CD4-positive, alpha-beta T cell treated with Interleukin-12 subunit alpha and Interleukin-12 subunit beta, for 1 hour (primary cell): ENCODE measurements at places on chromosomes 13 and 19.

- no peak for DNase-seq
Observed at GRCh38 chr19:15010501-15011300, 31.0 kb upstream of the SLC1A6 start.

GRCh38 chr13:53250977-53251376 lies 222.4 kb downstream of the OLFM4 start:
- DNase-seq = no peak

GRCh38 chr19:38599722-38600121 lies 18.0 kb downstream of the MAP4K1 start:
- DNase-seq = no peak

- DNase-seq = peak; percentile 99
Observed at GRCh38 chr19:43754503-43755255, at the start of gene SMG9. TSS of gene SMG9 (minus strand) at chr19:43754962. CDS start at chr19:43750741, 4,221 bp downstream.

- no peak for DNase-seq
Observed at GRCh38 chr19:48481846-48482639, 12.9 kb downstream of the CYTH2 start.

- peak; percentile 57 for DNase-seq
Observed at GRCh38 chr19:1672038-1672768, 19.8 kb upstream of the TCF3 start.

GRCh38 chr13:38628554-38628953 lies 58.3 kb upstream of the FREM2 start:
- no peak for DNase-seq

GRCh38 chr19:16113727-16114126 lies 2.0 kb downstream of the RAB8A start:
- no peak for DNase-seq

- no peak for DNase-seq
Observed at GRCh38 chr13:42997381-42997780, 5.3 kb upstream of the EPSTI1 start.

GRCh38 chr13:49216334-49216733 lies 3.8 kb upstream of the MLNR start:
- no peak for DNase-seq

GRCh38 chr13:88857256-88857655 lies 1186.1 kb downstream of the SLITRK5 start:
- DNase-seq = no peak

DNA sequence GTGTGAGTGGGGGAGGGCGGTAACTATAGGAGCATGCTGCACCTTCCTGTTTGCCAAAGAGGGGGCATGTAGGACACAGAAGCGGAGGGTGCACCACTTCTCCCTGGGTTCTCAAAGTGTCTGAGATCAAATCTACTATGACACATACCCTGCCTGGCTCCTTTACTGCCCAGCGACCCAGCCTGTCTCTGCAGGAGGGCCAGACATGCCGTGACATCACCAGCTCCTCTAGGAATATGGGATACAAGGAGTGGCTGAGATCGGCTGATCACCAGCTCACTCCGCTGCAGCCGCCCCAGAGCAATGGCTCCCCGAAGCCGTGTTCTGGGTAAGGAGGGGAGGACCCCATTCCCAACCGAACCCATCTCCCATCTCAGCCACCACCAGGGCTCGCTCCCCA lies 16.4 kb upstream of the IGFL1 start:
- no peak for DNase-seq

DNA sequence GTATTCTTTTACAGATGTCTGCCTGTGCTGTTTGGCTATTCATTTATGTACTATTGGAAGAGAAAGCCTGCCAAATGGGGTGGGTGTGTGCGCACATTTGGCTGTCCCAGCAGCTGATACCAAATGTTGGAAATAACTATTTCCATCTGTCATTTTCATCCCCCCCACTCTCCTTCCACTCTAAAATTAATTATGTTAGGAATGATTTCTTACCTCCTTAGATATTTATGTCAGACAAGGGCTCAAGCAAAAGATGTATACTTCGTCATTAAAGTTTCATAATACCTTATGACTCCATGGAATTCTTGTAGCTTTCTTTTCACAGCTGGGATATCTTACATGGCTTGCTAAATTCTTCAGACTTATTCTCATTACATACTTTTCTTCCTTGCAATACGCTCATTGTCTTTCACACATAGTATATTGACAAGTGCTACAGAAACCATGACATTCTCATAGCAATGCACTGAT lies 18.6 kb downstream of the ITM2B start:
- no peak for DNase-seq

- DNase-seq = no peak
Observed at GRCh38 chr19:50510700-50511068, 307 bp downstream of the JOSD2 start.

DNA sequence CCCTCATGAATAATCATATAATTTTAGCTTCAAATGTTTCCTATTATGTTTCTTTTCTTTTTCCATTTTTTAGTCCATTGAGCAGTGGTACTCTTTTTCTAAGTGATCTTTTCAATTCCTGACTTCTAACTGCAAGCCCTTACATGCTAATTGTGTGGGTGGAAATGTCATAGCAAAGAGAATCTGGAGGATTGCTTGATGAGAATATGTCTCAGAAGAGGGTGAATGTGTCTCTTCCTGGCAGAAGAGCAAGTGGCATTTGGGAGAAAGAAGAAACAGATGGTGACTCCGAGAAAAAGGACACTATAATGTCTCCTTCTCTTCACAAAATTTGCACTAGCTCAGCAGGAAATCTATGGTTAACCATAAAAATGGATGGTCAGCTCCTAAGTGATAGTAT lies 2320.0 kb downstream of the PCDH9 start:
- DNase-seq = no peak

DNA sequence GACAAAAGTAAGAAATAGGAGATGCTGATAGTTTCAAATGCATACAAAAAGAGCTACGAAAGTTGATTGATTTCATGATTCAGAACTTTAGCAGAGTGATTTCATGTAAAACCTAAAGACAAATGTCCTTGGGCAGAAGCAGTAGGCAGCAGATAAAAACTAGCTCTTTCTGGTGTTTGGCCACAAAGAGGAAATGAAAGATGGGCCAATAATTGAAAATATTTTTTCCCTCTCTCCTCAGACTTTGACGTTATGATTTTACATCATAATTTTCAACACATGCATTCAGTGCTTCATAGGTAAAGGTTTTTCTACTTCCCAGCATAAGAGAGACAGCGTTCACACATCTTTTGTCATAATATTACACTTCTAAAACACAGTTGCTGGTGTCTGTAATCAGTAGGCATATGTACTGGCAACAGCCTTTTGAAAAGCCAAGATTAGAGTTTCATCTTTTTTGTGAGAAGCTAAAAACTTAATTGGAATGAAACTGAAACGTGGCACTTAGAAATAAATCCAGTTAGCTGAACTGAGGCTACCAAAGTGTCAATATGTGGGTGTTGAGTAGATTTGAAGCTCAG lies 9.3 kb downstream of the SCEL start:
- DNase-seq = no peak

DNA sequence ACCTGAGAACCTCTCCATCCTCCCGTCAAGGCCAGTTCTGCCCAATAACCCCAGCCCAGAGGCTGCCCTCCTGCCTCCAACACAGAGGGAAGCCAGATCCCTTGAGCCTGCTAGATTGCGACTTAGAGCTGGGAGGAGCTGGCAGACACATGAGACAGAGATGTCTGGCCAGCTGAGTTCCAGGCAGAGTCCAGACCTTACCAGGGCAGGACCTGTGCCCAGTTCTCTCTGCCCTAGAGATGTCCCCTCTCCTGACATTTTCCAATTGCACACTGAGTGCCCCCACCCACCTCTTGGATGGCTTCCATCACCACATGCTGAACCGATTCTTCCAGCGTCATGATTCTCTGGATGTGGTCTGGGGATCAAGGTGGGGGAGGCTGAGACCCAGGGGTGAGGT lies 3.0 kb downstream of the HOOK2 start:
- no peak for DNase-seq

DNA sequence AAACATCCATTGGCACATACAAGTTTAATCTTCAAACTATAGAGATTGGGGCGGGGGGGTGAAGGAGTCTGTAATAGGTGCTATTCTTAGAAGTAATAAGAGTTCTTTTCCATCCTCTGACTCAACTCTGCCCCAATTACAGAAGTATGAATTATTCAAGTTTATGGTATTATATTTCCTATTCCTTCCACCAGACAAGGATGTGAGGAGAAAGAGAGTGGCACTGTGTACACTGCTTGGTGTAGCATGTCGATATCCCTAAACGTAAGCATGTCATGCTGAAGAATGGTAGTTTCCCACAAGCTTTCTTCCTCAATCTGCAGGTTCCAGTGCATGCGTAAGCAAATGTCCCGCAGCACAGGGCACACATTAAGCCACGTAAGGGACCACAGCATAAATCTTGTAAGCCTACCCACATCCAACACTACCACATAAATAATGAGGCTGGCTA lies 14.1 kb downstream of the BRD4 start:
- DNase-seq = no peak

DNA sequence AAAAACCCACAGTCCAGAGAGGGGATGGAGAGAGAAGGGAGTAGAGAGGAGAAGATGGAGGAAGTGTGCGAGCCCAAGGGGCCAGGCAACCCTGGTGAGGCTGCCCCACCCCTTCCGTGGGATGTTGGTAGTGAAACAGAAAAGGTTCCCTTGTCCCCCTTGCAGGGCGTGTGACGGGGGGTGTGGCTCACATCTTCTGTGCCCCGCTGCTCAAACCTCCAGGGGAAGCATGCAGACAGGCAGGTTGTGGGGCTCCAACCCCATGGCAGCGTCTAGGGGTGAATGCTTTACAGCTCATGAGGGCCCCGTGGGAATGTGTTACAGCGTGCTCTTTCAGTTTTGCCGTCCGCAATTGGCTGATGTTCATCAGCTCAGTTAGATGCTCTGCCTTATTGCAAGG lies 14.7 kb upstream of the EVI5L start:
- DNase-seq = no peak

GRCh38 chr13:46166947-46167610 lies 14.9 kb downstream of the LCP1 start:
- no peak for DNase-seq

GRCh38 chr13:54845351-54845965 lies 1816.8 kb downstream of the OLFM4 start:
- no peak for DNase-seq

DNA sequence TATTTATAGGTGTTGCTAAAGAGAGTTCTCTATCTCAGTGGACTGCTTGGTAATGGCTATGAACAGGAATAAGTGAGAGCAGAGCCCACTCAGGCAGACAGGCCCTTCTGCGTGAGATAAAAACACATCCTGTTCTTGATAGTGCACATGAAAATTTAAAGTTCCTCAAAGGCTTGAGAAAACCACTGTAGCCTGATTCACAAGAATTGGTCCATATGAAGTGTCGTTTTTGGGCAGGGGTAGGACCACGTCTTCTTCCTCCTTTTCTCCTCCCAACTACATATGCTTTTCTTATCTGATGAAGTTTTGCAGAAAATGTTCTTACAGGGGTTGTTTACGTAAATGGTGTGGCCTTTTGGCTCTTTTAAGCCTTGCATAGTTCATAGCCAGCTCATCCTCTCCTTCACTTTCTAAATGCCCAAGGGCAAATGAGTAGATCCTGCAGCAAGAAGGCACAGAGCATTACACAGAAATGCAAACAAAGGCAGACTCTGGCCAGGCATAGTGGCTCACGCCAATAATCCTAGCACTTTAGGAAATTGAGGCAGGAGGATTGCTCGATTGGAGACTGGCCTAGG lies 53.8 kb downstream of the RNF6 start:
- DNase-seq = no peak

DNA sequence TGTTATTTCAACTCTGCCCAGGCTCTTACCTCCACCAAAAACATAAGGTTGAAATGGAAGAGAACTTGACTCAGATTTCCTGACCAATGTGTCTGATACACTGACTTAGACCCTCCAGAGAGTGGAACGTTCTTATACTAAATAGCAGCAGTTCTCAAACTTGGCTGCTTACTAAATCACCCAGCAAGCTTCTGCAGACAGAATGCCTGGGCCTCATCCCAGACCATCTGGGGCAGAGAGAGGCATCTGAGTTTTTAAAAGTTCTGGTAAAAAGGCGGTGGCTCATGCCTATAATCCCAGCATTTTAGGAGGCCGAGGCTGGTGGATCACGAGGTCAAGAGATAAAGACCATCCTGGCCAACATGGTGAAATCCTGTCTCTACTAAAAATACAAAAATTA lies 46.3 kb downstream of the NEK5 start:
- no peak for DNase-seq

- no peak for DNase-seq
Observed at GRCh38 chr19:7722231-7722651, 9.7 kb downstream of the CLEC4G start.
